ENCODE measurements at places on chromosomes 12 and 14.

GRCh38 chr12:51898506-51898905 is 8.8 kb upstream of the ACVRL1 start:
- DNase-seq: no peak

GRCh38 chr14:34328178-34328577 is 133.9 kb downstream of the SPTSSA start:
- no peak for DNase-seq

GRCh38 chr12:32139064-32139421 is 32.4 kb downstream of the BICD1 start:
- peak; percentile 3 for DNase-seq

GRCh38 chr12:32117316-32117715 is 10.7 kb downstream of the BICD1 start:
- no peak for DNase-seq

DNA sequence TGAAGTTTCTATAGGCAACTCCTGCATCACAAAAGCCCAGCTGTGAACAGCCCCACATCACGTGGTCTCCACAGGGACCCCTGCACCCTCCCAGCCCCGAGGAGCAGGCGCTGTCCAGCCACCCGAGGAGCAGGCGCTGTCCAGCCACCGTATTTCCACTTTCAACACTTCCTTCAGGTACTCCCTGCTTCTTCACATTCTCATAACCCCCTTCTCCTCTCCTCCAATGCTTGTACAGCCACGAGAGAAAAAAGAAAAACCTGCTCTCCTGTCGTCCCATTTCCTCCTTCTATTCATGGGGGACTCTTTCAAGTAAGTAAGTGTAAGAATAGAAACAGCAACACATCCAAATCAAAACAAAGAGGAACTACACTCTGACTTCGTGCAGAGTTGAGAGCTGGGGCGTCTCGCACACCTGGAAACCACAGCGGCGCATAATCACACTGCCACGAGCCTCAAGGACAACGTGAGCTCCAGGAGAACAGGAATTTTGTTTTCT is 11.9 kb downstream of the CDC42BPB start:
- DNase-seq: no peak
